ENCODE measurements at places on chromosomes 16 and 17.

GRCh38 chr16:28977703-28978662 lies 3.4 kb downstream of the SPNS1 start:
- H3K36me3 ChIP-seq, result peaks cover 27% of the 10 kb centered on the region
- peaks cover 7% of the 10 kb centered on the region for H3K27me3 ChIP-seq
- no peak overlapping the region for H3K27ac ChIP-seq
- H3K4me3 ChIP-seq, result no peak overlapping the region
- DNase-seq, result no peak

- H3K4me1 ChIP-seq, result peaks cover 32% of the 10 kb centered on the region
- H3K27me3 ChIP-seq, result peaks cover 5% of the 10 kb centered on the region
- H3K4me3 ChIP-seq, result peak overlapping the region; percentile 9
- peak overlapping the region; percentile 46 for H3K27ac ChIP-seq
These were observed 108.9 kb downstream of the MAP2K6 start for GRCh38 chr17:69523244-69523861.

GRCh38 chr17:21268596-21269188 lies 15.5 kb upstream of the NATD1 start:
- no peak overlapping the region for H3K27ac ChIP-seq
- peaks cover 18% of the 10 kb centered on the region for H3K27me3 ChIP-seq
- peaks cover 20% of the 10 kb centered on the region for H3K4me1 ChIP-seq
- H3K4me3 ChIP-seq, result peak overlapping the region; percentile 21
- DNase-seq, result no peak
- H3K36me3 ChIP-seq, result no peaks in the 10 kb centered on the region

DNA sequence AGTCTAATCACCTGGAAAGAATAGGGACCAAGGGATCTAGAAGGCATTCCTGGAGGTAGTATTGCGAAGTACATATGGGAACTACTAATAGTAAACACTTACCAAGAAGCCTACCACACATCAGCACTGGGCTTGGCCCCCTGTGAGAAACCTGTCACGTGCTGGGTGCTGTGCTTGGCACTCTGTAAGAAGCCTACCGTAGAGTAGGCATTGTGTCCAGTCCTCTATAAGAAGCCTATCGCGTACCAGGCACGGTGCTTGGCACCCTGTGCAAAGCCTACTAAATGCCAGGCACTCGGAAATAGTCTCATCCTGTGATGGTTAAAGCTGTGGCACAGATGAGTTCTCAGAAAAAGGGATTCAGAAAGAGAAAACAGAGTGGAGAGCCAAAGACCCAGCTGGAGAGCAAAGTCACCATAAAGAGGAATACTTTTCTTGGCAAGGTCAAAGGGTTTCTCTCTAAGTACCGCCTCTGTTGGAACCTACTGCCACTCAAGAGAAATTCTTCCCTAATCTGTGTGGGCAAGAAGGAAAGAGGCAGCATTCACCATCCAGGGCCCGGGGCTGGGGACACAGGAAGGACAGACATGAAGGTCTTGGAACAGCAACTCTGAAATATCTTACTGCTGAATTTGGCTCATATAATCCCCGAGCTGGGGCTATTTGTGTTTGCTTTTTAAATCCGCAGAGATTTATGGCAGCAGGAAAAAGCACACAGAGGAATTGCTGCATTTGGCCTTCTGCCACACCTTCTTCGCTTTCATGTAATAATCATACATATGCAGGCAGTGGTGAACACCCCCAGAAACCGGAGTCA lies 81.8 kb downstream of the VAT1L start:
- no peaks in the 10 kb centered on the region for H3K36me3 ChIP-seq
- H3K4me3 ChIP-seq, result no peak overlapping the region
- peaks cover 13% of the 10 kb centered on the region for H3K4me1 ChIP-seq
- DNase-seq, result no peak
- no peak overlapping the region for H3K27ac ChIP-seq

- H3K4me3 ChIP-seq, result no peak overlapping the region
- H3K36me3 ChIP-seq, result peaks cover 9% of the 10 kb centered on the region
- DNase-seq, result no peak
- peaks cover 26% of the 10 kb centered on the region for H3K27me3 ChIP-seq
These were observed 18.6 kb downstream of the GRIN2C start for GRCh38 chr17:74840989-74841666.

GRCh38 chr16:54077050-54077821 lies 209.4 kb downstream of the IRX3 start:
- no peaks in the 10 kb centered on the region for H3K27me3 ChIP-seq
- H3K4me1 ChIP-seq, result peaks cover 12% of the 10 kb centered on the region
- no peak overlapping the region for H3K4me3 ChIP-seq
- H3K27ac ChIP-seq, result peak overlapping the region; percentile 3
- peak; percentile 10 for DNase-seq

- H3K36me3 ChIP-seq, result peaks cover 8% of the 10 kb centered on the region
- peak; percentile 25 for DNase-seq
- no peak overlapping the region for H3K4me3 ChIP-seq
- peaks cover 40% of the 10 kb centered on the region for H3K4me1 ChIP-seq
- peak overlapping the region; percentile 91 for H3K27ac ChIP-seq
These were observed 14.7 kb upstream of the ZCCHC14 start for GRCh38 chr16:87507351-87508069.

GRCh38 chr17:48840441-48840840 lies 9.6 kb downstream of the CALCOCO2 start:
- DNase-seq, result no peak
- H3K36me3 ChIP-seq, result no peaks in the 10 kb centered on the region
- H3K4me1 ChIP-seq, result peaks cover 11% of the 10 kb centered on the region
- H3K27me3 ChIP-seq, result no peaks in the 10 kb centered on the region
- no peak overlapping the region for H3K4me3 ChIP-seq

DNA sequence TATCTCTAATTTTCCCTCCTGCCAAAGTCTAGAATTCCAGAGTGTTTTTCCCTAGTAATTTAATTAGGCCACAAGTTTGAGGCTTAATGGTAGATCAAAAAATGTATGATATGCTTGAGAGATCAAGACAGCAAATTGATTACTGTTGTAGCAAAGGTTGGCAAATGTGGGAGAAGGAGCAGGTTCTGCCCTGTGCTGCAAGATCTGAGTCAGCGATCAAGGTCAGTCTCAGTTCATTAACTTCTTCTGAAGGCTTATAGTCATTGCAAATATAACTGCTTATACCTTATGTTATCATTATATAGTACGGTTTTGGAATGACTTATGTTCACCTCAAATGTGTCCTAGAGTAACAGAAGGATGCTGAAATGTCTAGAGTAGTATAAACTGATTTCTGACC lies 231.1 kb upstream of the TBX2 start:
- H3K27me3 ChIP-seq, result peaks cover 4% of the 10 kb centered on the region
- H3K4me1 ChIP-seq, result peaks cover 4% of the 10 kb centered on the region
- peaks cover 14% of the 10 kb centered on the region for H3K36me3 ChIP-seq
- no peak overlapping the region for H3K4me3 ChIP-seq
- DNase-seq, result no peak
